ENCODE measurements at places on chromosomes 16 and 17.

- DNase-seq: no peak
Observed at GRCh38 chr16:72612718-72613117, 435.2 kb downstream of the ZFHX3 start.

DNA sequence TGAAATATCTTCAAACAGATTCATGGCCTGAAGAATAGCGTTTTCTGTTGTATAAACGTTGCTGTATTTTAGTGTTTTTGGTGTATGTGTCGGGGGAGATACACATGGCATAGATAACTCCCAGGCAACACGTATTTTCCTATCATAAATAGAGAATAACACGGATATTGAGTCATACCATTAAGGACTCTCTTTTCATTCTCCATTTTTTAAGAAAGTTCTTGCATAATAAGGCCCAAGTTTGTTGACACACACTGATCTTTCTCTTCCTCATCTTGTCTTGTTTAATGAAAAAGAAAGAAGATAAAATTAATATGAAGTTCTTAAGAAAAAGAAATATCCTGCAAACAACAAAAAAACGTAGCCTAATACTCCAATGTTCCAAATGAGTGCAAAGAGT, 13.4 kb downstream of the ABCA8 start:
- no peak for DNase-seq

DNA sequence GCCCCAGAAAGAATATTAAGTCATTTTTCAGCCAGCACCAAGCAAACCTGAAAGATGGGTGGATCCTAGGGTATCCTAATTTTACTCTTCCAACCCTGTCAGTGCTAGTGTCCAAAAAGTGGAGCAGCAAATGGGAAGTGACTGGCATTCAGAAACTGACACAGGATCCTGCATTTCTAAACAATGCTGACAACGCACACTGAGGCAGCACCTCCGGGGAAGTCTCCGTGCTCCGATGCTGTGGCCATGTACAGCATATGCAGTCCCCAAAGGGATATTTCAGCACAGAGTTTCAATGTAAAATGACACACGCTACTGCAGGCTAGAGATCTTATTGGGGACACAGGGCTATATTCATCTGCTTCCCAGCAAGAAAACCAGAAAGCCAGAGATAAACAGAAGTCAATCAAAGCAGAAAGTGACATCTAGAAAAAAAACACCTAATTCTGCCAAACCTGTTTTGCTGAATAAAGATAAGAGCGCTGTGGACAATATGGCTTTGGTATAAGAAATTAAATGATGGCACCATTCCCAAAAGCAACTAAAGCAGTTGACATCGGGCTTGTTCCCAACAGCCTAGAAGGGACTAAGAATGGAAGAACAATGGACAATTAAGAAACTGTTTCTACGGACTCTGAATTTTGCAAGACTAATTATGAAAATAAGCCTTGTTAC, 17.3 kb downstream of the XYLT1 start:
- no peak for DNase-seq

DNA sequence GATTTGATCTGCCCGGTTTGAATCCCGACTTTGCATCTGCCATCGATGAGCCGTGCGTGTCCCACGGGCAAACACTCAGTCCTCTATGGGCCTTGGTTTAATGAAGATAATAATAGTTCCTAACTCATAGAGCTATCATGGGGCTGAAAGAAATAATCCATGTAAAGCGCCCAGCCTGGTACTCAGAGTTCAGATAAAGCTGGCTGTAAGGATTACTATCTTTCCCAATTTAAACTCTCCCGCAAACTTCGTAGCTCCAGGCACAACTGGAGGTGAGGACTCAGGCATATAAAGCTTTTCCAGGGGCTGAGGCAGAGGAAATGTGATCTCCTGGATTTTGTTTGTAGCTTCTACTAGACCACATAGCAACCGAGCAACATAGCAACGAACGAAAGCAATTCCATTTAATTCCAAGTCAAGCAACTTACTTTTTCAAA, 16.3 kb downstream of the ALOX15 start:
- no peak for DNase-seq

GRCh38 chr16:88585269-88585668, 15.1 kb downstream of the ZC3H18 start:
- no peak for DNase-seq

All from hematopoietic multipotent progenitor cell treated with erythropoietin and hydrocortisone succinate and interleukin-3 and kit ligand, for 8 days (in vitro differentiated cells).